ENCODE measurements at places on chromosomes 7 and 10.
A peak's percentile ranks its signal among the peaks of the same experiment; 100 is the strongest.

GRCh38 chr10:612696-613095, 76.8 kb downstream of the DIP2C start:
- no peak for DNase-seq

- DNase-seq: no peak
Observed at GRCh38 chr10:70221030-70221429, 12.2 kb downstream of the PPA1 start.

DNA sequence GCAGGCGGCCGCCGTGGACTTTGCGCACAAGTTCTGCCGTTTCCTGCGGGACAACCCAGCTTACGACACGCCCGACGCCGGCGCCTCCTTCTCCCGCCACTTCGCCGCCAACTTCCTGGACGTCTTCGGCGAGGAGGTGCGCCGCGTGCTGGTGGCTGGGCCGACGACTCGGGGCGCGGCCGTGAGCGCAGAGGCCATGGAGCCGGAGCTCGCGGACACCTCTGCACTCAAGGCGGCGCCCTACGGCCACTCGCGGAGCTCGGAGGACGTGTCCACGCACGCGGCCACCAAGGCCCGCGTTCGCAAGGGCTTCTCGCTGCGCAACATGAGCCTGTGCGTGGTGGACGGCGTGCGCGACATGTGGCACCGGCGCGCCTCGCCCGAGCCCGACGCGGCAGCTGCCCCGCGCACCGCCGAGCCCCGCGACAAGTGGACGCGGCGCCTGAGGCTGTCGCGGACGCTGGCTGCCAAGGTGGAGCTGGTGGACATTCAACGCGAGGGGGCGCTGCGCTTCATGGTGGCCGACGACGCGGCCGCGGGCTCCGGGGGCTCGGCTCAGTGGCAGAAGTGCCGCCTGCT, 14.1 kb downstream of the SH2B2 start:
- no peak for DNase-seq

- DNase-seq: no peak
Observed at GRCh38 chr10:63491588-63492316, 26.0 kb upstream of the JMJD1C start.

DNA sequence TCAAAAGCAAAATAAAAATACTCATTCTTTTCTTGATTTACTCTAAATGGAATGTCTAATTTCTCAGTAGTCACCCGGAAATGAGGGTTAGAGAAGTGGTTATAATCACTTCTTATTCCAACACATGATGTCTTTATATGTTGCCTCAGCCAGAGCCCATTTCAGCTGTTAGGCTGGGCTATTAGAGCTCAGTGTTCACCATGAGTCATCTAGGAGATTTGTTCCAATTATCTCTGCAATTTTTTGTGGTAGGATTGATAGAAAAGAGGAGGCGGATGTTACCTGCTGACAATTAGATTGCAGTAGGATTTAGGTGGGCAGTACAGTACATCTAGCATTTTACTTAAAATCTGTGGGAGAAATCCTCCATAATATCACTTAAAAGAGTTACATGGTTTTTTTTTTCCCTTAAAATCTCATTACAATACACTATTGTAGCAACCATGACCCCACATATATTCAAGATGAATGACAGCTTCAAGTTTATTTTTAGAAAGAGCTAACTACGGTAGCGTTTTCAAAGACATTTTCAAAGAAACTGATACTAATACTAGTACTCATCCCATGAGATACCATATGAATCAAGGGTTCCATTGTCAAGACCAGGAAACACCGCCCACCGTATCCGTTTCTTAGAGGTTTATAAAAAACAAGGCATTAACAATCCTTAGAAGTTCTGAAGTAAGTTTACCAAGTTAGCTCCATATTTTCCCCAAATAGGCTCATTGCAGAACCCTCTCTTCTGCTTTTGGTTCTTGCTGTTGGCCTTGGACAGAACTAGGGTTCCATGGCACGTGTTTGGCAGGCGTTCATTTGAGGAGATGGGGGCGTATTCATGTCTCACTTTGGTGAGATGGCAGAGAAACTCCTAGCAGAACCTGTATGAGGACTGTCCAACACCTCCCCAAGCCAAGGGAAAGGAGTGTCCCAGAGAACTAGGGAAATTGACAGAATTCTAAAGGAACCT, 10.4 kb downstream of the CPA2 start:
- peak; percentile 37 for DNase-seq
